ENCODE measurements at places on chromosomes 6 and 20.

DNA sequence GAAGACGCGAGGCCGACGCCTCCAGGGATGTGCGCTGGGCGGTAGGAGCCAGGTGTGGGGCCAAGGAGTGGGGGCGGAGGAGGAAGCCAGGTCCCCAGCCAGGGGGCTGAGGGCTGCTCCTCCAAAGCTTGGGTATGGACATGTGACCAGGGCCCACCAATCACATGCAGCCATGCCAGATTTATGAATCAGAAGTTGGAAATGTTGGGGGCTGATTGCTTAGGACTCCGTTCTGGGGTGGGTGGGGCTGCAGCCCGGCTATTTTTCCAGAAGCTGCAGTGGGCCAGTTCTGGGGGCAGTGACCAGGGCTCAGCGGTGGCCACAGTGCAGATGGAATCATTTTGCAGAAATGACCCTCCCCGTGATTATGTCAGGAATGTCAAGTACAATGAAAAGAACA, 96.0 kb downstream of the CEBPB start:
- peak; percentile 84 for DNase-seq

DNA sequence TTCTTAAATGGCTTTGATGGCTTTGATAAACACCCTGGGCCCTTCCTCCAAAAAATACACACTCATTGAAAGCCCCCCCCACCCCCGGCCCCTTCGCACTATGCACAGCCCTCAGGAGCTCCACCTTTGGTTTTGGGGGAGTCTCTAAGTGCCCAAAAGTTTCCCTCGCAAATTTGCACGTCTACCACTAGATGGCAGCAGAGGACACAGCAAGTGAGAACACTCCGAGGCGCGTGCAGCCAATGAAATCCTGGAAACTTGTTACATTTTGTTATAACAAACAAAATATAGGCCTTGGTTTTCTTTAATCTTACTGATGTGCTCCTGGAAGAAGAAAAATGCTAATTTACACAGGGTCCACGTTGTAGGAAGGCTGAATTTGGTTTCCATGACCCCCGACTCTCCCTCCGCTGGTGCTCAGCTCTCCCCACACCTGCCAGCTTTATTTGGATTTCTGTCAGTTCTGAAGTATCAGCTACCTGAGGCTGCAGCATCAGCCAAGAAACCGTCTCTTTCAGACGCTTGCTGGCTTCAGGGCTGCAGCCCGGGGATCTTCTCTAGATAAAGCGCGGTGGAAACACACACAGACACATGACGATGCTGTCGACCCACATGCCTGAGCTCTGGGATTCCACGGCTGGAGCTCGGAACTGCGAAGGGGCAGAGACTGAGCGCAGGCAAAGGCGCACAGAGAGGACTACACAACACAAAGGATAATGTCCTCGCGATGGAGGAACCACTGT, 148.3 kb upstream of the RPS6KA2 start:
- DNase-seq = peak; percentile 47

DNA sequence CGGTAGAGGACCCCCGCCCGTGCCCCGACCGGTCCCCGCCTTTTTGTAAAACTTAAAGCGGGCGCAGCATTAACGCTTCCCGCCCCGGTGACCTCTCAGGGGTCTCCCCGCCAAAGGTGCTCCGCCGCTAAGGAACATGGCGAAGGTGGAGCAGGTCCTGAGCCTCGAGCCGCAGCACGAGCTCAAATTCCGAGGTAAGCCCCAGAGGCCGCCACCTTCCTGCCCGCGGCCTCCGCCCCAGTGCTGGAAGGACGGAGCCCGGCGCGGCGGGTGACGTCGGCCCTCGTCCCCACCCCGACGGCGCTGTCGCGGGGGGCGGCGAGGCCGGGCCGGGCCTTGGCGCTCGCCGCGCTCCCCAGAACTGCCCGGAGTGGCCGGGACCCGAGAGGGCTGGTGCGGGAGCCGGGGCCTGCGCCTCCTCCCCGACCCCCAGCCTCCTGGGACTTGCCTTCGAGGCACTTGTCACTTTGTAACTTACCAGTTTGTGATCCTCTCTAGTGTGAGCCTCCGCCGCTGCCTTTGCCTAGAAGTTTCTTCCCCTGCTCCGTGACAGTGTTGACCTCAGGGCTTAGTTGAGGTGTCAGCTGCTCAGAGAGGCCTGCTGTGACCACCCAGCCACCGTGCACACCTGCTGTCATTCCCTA, 417 bp downstream of the VAPB start:
- no peak for DNase-seq

GRCh38 chr6:134174672-134175531, 122.5 kb upstream of the SLC2A12 start:
- peak; percentile 84 for DNase-seq

GRCh38 chr6:41160933-41161332, 2.0 kb downstream of the TREM2 start:
- DNase-seq = no peak

- DNase-seq = no peak
Measured at GRCh38 chr20:47717421-47717820, 67.9 kb downstream of the SULF2 start.

DNA sequence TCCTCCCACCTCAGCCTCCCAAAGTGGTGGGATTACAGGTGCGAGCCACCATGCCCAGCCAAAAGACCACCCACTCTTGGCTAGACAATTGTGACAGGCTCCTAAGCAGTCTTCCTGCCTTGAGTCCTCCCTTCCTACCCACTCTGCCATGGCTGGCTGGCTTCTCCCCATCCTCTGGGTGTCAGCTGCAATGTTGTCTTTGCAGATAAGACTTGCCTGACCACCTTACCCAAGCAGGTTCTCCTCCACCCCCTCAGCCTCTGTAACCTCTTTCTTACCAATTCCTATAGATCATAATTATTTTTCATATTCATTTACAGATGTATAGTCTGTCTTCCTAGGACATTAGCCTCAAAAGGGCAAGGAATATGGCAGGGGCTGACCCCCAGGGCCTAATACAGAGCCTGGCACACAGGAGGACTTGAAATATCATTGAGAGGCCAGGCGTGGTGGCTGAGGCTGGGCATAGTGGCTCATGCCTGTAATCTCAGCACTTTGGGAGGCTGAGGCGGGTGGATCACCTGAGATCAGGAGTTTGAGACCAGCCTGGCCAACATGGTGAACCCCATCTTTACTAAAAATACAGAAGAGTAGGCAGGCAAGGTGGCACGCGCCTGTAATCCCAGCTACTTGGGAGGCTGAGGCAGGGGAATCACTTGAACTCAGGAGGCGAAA, 28.7 kb upstream of the SPAG4 start:
- DNase-seq = no peak

- DNase-seq = peak; percentile 95
Measured at GRCh38 chr20:53934421-53935343, 135.7 kb downstream of the BCAS1 start.

GRCh38 chr6:63887002-63887751, 251.6 kb downstream of the PHF3 start:
- DNase-seq = no peak

DNA sequence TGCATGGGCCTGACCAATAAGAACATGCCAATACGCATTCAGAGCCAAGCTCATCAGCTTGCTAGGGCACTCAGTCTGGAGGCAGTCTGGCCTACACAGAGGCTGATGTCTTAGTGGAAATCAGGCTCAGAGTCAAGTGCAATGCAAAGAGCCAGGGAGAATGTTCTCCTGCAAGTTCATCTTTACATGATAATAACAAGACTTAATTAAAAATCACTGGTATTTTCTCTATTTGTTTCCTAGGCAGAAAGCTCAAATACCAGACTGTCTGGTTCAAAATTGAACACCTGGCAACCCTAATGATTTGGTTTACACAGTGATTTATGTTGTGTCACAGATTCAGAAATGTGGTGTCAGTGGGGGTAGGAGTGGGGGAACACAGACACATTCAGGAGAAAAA, 689.3 kb upstream of the FLRT3 start:
- no peak for DNase-seq

DNA sequence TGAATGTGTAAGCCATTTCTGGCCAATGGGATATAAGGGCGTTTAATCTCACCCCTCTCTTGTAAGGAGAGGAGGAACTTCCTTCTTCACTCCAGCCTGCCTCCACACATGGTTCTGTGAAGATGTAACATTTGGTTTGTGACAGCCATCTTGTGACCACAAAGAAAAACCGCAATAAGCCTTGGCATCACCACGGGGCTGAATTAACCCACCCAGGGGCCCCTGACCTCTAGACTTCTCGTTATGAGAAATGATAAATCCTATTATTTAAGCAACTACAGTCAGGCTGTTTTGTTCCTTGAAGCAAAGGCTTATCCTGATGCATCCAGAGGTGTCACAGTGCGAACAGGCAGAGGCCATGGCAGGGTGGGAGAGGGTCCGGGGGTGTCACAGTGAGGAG, 139.7 kb downstream of the CDC5L start:
- DNase-seq = no peak

- peak; percentile 73 for DNase-seq
Measured at GRCh38 chr6:40962241-40962640, 76.8 kb downstream of the UNC5CL start.

GRCh38 chr20:19823216-19823615, 65.2 kb downstream of the RIN2 start:
- DNase-seq = no peak

GRCh38 chr6:26206868-26207801, 119.9 kb downstream of the HFE start:
- DNase-seq = no peak

- DNase-seq = no peak
Measured at GRCh38 chr20:35564905-35565304, 23.0 kb downstream of the ERGIC3 start.

DNA sequence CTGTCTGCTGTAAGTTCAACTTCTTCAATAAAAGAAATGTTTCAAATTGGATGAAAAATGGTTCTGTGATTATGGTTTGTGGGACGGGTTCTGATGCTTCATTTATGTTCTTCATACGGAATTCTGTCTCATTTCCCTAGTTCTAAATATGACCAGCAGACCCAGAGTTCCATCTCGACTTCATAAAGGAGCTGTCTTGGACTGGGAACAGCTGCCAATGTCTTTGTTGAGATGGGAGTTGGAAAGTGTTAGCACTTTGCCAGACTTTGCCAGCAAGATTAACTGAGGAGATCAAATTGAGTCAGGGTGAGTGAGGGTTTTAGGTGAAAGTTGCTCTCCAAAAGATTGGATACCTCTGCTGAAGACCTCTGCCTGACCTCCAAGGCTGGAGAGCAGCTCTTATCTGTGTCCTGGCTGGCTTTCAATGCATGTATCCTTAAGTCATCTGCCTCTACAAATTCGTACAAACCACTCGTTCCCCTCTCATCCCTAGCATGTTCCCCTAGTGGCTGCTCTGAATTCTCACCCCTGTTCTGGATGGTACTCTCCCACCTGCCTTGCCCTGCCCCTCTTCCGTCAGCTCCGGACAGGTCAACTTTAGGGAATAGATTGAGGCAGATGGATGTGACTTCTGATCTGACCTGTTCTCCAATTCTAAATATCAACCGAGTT, at the start of gene EFCAB8:
Gene EFCAB8, plus strand, starts transcription at position 223 of the 672 bp plus-strand sequence. CDS start 4,870 bp downstream, outside the sequence.
- no peak for DNase-seq

- no peak for DNase-seq
Measured at GRCh38 chr6:32905078-32905477, 35.8 kb downstream of the HLA-DMB start.

- peak; percentile 62 for DNase-seq
Measured at GRCh38 chr20:45933266-45934045, 1.0 kb upstream of the PCIF1 start.

- peak; percentile 29 for DNase-seq
Measured at GRCh38 chr20:49028684-49029083, 17.4 kb upstream of the CSE1L start.

GRCh38 chr6:11189865-11190624, 42.4 kb downstream of the NEDD9 start:
- DNase-seq = no peak

- DNase-seq = no peak
Measured at GRCh38 chr20:44212792-44213191, 2.2 kb upstream of the OSER1 start.

- no peak for DNase-seq
Measured at GRCh38 chr6:35015996-35016395, 125.1 kb downstream of the TCP11 start.

GRCh38 chr20:62666736-62667529, 24.6 kb downstream of the SLCO4A1 start:
- no peak for DNase-seq

GRCh38 chr6:129875610-129876520, 14.8 kb upstream of the TMEM244 start:
- DNase-seq = no peak

DNA sequence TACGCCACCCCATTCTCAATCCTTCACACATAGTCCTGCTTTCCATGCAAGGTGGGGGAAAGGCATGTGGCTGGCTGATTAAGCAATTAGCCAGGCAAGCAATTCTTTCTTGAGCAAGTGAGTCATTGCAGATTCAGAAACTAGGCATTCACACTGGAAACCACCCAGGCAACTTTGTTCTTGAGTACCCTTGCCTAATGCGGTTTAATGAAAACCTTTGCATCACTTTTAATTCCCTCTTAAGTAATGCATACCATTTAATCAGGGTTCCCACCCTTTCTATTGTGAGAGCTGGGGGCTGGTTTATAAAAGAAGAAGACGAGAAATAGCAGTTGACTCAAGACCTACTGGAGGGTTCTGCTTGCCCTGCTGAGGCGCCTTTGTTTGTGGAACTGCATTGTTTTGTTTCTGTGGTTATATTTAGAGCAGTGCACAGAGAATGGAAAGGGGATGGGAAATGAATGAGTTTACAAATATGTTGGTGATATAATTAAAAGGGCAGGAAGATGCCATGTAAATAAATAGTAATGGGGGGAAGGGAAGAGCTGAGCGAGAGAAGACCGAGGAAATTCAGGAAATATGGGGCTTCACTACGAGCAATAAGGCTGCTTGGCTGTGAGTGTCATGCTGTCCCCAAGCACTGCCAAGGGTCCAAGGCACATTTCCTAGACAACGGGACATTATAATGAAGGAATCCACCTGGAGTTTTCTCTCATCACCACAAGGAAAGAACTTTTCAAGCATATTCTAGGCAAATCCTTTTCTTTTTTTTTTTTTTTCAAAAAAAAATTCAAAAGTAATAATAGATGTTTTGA, 48.8 kb upstream of the TSHZ2 start:
- peak; percentile 6 for DNase-seq

DNA sequence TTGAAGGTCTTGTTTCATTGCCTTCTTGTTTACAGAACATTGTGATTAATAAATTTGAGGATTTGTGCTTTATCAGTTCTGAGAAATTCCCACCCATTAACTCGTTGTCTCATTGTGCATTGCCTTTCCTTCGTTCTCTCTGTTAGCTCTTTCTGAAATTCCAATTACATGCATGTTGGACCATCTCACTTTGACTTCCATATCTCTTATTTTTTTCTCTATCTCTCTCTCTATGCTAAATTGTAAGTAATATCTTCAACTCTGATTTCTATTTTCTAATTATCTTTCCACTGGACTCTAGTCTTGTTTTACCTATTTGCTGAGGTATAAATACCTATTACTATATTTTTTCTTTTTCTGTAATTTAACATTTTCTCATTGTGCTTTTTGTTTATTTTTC, 92.3 kb downstream of the SHLD1 start:
- no peak for DNase-seq

GRCh38 chr6:37187321-37188022, 17.5 kb downstream of the PIM1 start:
- no peak for DNase-seq

DNA sequence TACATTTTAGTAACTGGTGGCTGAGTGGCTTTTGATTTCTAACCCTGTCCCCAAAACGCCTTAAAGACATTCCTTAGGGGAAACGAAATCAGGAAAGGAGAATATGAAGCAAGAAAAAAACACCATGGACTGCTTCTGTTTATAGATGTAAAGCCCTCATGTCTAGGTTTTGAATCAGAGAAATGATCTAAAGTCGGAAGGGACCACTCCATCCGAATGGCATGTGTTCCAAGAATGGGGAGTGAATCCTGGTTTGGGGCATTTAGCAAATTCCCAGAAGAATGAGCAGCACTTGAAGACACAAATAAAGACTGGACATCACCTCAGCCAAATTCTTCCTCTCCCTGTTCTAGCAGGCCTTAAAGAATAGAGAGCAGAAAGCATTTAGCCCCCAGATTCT, 65.6 kb downstream of the CAP2 start:
- no peak for DNase-seq
